Endothelial cell of umbilical vein (primary cell): ENCODE measurements at places on chromosomes 2 and 18.
A peak's percentile ranks its signal among the peaks of the same experiment; 100 is the strongest.

GRCh38 chr2:190199530-190199929, 120.1 kb downstream of the HIBCH start:
- DNase-seq, result no peak

DNA sequence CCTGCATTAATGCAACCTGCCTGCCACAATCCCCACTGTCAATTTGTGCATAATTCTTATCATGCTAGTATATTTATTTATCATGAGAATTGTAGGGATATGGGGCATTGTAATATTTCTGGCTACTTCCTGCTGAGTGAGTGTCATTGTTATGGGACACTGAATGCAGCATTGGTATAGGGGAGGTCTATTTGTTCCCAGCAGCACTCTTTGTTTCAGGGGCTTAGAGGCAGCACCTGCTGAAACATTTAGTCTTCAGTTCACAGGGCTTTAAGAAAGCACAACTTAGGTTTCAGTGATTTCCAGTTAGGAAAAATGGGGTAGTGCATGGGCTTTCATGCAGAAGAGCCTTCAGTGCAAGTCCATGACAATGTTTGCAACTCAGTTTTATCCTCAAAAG, 23.6 kb downstream of the SULT1C3 start:
- no peak for DNase-seq

- DNase-seq, result peak; percentile 63
Measured at GRCh38 chr2:157433394-157433793, 10.5 kb downstream of the CYTIP start.

DNA sequence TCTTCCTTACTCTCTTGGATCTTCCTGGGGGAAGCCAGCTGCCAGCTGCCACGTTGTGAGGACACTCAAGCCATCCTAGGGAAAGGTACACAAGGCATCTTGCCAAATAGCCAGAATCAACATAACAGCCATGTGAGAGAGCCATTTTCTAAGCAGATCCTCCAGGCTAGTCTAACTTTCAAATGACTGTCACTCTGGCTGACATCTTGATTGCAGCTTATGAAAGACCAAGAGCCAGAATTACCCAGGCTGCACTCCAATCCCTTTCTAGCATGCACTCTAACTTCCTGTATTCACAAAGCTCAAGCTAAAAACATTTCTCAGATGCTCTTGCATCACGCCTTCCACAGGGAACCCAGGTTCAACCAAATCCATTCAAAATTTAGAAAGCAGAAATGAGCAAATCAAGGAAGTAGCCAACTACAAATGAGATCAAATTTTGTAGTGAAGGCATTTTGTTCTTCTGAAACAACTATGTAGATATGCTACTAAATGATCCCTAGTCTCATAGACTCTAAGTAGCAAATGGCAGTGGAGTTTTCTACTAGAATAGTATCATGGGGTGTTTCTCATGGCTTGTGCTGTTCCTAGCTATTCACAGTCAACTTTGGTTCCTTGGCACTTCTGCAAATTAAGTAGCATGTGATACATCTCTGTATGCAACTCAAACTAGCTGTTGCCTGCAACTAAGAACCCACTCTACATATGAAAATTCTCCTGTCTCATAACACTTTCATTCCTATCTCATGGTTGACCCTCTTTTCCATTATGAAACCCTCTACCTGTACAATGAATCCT, 281.9 kb downstream of the ZEB2 start:
- DNase-seq, result no peak

GRCh38 chr2:65626831-65627230, 194.4 kb upstream of the SPRED2 start:
- no peak for DNase-seq

DNA sequence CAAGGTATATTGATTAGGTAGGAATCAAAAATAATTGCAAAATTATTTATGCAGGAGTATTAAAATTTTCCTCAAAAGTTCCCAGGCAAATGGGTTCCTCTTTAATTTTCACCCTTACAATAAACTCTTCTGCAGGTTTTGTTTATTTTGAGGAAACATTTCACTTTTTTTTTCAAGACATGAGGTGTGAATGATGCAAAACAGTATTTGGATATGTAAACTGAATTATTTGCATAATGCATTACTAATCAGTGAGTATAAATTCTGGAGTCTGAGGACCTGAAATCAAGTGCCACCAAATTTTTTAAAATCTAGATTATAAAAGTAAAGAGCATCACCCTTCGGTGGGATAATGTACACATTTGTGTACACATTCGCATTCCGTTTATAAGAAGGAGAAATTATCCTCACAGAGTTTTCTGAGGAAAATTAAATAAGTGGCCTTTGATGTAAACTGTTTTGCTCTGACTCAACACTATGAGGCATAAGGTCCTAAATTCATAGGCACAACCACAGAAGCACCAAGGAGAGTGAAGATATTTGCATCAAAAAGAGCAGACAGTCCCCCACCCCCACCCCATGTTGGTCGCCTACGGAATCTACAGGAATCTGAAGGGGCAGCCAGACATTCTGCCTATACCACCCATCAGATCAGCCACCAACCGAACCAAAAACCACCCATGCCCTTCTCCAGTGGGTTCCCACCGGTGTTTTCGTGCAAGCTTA, 33.1 kb downstream of the BCL11A start:
- DNase-seq, result no peak

- no peak for DNase-seq
Measured at GRCh38 chr2:140164449-140164848, 1384.3 kb upstream of the NXPH2 start.

GRCh38 chr18:59029663-59030429, 109.8 kb upstream of the SEC11C start:
- no peak for DNase-seq

DNA sequence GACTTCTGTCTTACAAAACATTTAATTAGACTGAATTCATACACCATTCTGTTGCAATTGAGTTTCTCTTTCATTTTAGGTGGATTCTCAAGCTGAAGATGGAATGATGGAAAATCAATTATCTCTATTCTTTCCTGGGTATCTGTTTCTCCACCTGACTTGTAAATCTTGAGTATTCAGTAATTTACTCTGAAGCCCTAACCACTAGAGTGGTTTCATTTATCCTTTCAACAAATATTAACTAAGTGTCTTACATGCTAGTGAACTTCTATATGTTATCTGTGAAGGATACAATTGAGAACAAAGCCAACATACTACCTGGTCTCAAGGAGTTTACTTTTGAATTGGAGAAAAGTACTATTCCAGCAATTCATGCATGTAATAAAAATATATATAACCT, 94.1 kb upstream of the ZNF804A start:
- no peak for DNase-seq

- DNase-seq, result no peak
Measured at GRCh38 chr2:229530434-229530833, 183.9 kb downstream of the DNER start.

- no peak for DNase-seq
Measured at GRCh38 chr2:227407591-227408151, 19.9 kb upstream of the SCYGR1 start.

DNA sequence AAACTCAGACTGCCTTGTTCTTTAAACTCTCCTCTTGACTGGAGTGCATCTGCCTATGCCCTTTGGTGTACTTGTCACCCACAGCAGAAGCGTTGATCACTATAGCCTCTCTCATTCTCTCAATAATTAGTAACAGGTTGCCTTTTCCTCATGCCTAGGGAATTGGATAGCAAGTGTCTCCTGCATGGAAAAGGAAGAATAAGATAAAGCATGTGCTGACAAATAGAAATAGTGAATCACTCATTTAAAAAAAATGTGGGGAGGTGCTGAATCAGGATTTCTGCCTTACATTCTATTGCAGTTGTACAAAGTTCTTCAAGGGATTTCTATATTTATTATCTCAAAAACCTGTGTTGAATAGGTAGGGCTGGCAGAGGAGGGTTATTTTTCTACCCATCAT, 323.0 kb downstream of the TXNL1 start:
- DNase-seq, result peak; percentile 16

GRCh38 chr18:26052505-26052904, 37.9 kb downstream of the SS18 start:
- no peak for DNase-seq

GRCh38 chr2:95530734-95531133, 46.2 kb upstream of the TRIM43B start:
- peak; percentile 3 for DNase-seq

DNA sequence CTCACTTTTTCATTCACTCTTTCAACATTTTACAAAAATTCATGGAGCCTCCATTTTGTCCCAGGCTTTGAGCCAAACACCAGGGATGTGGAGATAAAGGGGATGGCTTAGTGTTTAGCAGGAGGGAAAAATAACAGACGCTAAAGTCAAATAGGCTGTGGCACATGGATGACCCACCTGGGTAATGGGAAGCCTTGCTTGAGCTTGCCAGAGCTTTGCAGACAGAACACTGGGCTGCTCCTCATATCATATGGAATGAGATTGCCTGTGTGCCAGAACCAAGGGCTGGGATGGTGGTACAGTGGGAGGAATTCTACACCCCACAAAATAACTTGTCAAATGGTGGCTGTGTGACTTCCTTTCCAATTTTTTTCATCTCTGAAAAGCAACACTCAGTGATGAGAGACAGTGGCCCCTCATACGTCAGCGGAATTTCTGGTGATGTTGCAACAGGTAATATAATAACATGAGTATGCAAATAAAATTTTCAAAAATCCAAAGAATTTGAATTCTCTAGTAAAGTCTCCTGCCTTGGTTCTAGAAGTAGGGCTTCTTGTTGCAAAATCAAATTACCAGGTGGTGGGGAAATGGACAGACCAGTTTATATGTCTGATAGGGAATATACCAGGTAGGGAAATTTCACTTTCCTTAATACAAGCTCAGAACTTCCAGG, 252.9 kb downstream of the CLIP4 start:
- no peak for DNase-seq

DNA sequence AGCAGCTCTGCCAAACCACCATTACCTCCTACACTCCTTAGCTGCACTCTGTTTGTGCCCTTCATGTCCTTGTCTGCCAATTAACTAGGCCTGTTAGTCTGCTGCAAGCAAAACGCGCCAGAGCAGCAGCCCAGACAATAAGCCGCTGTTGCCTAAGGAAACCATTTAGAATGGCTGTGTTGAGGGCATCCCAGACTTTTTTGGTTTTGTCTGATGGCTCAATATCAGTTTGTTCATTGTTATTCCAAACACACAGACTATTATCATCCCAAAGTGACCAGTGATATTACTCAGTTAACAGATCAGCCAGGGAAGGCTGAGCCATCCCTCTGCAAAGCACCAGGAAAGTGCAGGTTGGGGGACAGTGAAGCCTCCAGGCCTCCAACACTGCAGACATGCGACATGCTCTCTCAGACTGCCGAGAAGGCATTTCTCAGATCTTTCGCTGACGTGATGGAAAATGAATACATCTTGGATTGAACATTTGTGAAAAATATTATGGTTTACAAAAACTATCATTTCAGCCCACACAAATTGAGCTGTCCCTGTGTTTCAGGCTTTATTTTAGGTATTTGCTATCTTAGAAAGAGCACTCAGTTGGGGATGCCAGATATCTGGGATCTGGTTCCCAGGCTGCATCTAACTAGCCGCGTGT, 182.0 kb upstream of the HNRNPA3 start:
- no peak for DNase-seq

DNA sequence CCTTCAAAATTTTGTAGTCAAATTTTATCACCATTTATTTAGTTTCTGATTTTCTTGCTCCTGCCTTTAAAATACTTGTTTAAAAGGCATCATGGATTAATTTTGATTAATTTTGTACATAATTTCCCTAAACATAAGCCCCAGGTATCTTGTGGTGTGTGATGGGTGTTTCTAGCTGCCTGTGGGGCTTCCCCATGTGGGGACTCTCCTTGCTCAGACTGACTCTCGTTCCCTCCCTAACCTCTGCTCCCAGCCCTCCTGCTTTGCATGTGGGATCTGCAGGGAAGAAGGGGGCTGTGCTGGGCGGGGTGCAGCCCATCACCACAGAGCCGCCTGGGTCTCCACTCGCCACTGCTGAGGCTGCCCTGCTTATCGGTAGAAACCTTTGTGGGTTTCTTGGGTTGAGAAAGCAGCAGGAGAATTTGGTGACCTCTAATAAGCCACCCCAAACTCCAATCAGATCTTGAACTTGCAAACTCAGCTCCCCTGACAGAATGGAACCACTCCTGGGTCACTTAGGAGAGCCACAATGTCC, 72.5 kb downstream of the MRPS9 start:
- no peak for DNase-seq

GRCh38 chr18:35661483-35662146, 80.1 kb downstream of the GALNT1 start:
- peak; percentile 47 for DNase-seq

DNA sequence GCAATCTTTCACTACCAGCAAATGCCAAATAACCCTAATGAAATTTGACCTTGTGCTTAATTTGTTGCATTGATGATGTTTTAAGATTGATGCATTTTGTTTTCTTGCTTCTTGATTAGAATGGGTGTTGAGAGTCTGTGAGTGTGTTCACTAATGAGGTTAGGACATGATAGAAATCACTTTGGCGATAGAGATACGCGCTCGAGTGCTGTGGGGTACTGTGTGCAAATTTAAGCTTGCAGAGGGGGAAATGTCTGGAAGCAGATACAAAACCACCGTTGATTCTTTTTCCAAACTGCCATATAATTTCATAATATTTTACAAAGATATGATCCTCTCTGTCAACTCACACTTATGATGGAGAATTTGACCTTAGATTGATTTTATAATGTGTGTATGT, 200.9 kb downstream of the PIEZO2 start:
- DNase-seq, result no peak

- no peak for DNase-seq
Measured at GRCh38 chr2:66724241-66724640, 289.3 kb downstream of the MEIS1 start.

GRCh38 chr2:217231212-217231611, 371.3 kb upstream of the TNP1 start:
- no peak for DNase-seq

GRCh38 chr2:176566961-176567360, 297.7 kb downstream of the MTX2 start:
- DNase-seq, result peak; percentile 7

DNA sequence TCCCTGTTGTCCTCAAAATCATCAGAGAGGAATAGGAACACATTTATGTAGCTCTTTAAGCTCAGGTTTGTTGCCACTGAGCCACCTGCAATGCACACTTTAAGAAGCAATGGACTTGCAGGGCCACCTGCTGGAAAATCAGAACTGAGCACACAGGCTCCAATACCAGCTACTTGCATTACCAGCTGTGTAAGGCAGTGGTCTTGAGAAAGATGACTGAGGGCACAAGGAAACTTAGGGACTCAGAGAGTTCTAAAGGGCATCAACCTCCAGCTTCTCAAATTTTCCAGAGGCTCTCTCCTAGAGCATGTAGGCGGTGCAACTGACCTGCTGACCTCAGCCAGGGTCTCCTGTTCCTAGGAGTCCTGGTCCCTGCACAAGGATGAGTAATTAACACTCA, 2.5 kb upstream of the CNDP2 start:
- peak; percentile 54 for DNase-seq

GRCh38 chr2:224160917-224161316, 121.8 kb upstream of the SERPINE2 start:
- DNase-seq, result no peak

DNA sequence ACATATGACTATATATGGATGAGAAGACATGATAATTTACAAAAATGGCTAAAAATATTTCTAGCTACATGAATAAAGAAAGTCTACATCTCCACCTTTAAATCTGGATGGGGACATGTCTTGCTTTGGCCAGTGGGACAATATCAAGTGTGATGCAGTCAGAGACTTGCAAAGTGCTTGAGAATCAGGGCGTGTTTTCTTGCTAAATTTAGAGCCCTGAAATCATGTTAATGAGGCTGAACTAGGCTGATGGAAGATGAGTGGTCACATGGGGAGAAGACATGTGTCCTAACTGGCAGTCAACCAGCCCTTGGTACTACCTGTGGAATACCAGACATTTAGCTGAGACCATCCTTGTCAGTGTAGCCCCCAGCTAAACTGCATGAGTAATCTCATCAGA, 278.5 kb upstream of the RGPD4 start:
- no peak for DNase-seq
